ENCODE measurements at places on chromosomes 12 and 14.

DNA sequence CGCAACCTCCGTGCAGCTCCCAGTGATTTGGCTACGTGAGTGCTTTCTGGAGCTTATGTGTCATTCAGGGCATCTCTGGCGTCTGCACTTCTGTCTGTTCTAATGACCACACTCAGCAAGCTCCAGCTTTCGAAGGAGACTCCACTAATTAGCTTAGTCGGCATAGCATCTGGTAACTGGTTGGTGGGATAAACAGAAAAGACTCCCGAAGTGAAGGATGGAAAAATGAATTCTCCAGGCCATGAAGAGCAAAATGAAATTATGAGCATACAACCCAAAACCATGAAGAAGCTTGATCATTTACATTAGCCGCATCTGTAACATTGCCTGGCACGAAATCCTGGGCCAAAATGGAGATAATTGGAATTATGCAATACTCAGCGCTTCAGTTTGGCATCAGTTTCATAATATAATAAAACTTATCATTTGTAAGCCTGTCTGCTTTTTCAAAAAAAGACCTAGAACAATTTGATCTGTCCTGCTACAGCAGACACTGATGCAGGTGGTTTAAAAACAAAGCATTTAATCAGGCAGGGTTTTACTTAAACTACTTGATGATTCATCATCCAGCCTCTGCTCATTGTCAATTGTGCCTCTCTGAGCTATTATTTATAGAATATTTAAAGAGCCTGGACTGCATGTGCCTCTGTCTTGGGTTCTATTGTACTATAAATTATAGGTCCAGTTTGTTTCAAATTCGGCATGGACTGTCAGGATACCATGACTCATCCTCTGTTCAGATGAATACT is 87.4 kb downstream of the SYT1 start:
- DNase-seq: no peak

DNA sequence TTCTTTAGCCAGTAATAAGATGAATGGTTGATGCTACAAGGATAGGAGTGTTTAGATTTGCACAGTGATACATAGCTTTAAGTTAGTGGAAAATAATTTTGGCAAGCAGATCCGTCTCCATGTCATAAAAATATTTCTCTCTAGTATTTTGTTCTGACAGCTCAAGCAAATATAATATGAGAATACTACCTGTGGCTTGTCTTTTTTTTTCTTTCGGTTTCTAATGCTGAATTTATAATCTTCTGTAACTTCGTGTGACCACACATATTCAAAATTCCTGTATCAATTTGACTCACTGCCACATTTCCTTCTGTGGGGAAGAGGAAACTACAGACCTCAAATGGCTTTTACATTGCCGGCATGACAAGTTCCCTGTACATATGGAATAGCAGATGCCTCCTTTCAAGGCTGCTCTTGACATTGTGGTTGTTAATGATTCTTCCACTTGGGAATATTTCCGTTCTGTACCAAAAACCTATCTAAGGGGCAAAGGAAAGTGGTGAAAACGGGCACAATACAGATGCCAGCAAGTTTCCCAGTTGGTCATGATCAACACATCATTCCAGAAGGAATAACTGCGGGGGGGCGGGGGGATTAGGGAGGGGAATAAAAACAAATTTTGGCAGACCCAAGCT is 103.6 kb upstream of the CCDC91 start:
- DNase-seq: no peak

GRCh38 chr12:49733219-49734017 is 7.9 kb upstream of the TMBIM6 start:
- DNase-seq: no peak

DNA sequence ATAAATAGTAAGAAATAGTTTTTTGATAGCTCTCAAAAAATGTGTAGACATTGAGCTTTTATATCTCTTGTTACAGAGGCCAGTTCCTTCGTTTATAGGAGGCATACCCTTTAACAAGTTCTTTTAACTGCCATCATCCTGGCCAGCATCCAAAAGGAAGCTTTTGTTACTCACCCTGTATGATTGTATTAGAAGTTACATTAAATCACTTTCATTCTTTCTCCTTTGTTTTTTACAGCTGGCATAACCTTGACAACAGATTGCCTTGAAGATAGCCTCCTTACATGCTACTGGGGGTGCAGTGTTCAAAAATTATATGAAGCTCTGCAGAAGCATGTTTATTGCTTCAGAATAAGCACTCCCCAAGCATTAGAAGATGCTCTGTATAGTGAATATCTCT is 20.1 kb downstream of the CGRRF1 start:
- no peak for DNase-seq

DNA sequence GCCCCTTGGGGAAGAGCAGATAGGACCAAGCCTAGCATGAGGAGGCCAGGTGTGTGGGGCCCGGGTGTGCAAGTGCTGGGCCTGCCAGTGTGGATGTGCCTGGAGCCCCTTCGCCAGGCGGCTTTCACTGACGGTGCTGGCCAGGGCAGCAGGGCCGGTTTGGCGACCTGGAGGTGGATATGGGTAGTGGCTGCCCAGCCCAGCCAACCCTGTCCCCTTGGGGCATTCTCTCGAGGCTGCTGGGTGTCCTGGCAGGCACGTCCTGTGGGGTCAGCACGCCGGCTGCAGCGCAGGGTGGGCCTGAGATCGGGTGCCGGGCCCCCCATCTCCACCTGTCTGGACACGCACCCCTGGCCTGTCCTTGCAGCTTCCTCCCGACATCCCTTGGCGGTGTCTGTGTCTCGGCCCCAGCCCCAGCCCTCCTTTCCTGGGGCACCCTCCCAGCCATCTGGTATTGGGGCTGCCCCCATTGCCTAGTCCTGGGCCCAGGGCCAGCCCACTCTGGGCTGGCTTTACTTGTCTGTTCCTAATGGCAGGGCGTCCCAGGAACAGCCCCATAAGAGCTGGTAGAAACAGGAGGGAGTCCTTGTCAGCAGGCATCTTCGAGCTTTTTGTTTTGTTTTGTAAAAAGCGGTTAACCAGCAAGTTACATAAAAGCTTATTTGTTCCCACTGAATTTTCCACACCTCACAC is 7.2 kb upstream of the CRIP2 start:
- DNase-seq: no peak

GRCh38 chr12:131118371-131118770 is 164.7 kb downstream of the ADGRD1 start:
- DNase-seq: no peak

GRCh38 chr14:20606190-20606901 is 15.2 kb upstream of the RNASE12 start:
- no peak for DNase-seq

Data from HL-60 (cell line).